NCI-H187 (cell line): ENCODE measurements at places on chromosomes 5 and 9.

DNA sequence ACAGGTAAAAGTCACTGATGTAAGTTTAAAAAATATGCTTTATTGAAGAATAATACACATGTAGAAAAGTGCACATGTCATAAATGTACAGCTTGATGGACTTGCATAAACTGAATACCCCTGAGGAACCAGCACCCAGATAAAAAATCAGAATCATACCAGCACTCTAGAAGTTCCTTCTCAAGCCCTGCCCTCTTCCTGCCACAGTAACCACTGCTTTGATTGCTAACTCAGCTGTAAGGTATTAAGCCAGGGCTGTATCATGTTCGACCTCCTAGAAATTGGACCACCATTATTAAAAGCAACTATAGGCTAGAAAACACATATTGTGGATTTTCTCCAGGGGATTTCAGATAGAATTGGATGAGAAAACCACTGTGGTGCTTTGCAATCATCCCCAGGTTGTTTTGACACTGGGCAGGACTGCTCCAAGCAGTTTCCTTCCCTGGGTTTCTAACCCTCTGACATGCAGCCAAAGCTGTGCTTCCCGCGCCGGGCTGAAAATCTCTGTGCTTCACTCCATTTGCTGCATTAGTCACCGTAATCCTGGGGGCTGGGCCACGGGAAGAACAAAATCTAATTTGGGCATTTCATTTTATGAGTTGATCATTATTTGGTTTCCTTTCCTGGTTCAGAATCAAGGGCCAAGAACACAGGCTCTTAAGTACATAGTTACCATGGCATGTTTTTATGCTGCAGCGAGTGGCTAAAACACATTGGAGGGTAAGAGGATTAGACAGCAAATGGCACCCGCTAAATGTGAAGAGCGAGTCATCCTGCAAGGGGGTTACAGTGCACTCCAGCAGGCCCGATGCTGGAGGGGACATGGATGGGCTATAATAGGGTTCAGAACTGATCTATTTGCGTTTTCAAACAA, 139.4 kb upstream of the IL12B start:
- DNase-seq: no peak

- no peak for DNase-seq
These were observed 18.4 kb upstream of the SCGB3A2 start for GRCh38 chr5:147859962-147860640.

DNA sequence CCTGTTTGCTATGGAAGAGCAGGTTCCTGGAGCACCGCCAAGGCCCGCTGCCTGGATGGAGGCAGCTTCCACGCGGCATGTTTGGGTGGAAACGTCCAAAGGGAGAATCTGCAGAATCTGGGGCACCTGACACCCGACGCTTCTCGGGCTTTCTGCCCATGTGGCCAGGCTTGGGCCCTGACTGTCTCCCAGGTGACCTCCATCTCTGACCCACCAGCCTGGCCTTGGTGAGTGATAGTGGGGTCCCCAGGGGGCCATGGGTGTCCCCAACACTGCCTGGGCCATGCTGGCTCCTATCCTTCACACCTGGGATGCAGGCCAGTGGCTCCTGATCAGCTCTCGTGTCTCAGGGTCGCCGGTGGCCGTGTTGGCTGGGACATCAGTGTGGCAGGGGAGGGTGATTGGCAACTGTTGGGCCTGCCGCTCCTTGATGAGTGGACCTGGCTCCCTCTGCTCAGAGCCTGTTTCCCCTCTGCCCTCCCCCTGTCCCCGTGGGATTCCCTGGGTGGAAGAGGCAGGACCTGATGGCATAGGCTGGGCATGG, 34.0 kb downstream of the GLT6D1 start:
- DNase-seq: no peak

- DNase-seq: no peak
These were observed 456.9 kb downstream of the BNC2 start for GRCh38 chr9:16413509-16414016.

- no peak for DNase-seq
These were observed 3.5 kb downstream of the HBEGF start for GRCh38 chr5:140342896-140343295.
